ENCODE measurements at places on chromosomes 7 and 10.

DNA sequence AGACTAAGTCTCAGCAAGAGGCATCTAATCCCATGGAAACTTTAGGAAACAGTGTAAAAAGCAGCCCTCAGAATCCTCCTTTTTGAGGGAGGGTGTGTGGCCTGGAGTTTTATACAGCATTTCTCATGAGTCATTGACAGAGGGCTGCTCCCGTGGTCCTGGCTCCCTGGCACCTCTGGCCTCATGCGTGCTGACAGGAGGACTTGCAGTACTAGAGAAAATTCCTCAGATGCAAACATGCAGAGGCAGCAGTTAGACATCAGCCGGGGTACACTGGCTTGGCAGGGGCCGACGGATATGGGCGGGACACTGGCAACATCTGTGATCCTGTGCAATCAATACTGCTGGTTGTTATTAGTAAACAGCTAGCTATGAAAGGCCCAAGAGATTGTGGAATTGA is 925.1 kb upstream of the CELF2 start:
- no peak for DNase-seq

DNA sequence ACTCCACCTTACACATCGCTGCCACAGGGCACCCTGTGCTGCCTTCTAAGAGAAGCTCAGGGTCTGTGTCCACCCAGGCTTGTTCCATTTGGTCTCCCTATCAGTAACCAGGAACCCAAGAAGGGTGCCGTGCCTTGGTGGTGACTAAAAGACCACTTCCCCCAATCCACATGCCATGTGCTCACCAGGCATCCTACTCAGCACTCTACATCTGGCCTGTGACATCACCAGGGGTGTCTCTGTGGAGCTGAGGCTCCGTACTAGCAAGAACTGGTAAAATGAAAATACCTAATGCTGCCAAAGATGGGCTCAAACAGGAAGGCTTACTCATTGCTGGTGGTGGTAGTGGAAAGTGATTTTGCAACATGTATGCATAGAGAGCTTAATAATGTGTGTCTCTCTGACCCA is 19.0 kb upstream of the C10orf71 start:
- no peak for DNase-seq

DNA sequence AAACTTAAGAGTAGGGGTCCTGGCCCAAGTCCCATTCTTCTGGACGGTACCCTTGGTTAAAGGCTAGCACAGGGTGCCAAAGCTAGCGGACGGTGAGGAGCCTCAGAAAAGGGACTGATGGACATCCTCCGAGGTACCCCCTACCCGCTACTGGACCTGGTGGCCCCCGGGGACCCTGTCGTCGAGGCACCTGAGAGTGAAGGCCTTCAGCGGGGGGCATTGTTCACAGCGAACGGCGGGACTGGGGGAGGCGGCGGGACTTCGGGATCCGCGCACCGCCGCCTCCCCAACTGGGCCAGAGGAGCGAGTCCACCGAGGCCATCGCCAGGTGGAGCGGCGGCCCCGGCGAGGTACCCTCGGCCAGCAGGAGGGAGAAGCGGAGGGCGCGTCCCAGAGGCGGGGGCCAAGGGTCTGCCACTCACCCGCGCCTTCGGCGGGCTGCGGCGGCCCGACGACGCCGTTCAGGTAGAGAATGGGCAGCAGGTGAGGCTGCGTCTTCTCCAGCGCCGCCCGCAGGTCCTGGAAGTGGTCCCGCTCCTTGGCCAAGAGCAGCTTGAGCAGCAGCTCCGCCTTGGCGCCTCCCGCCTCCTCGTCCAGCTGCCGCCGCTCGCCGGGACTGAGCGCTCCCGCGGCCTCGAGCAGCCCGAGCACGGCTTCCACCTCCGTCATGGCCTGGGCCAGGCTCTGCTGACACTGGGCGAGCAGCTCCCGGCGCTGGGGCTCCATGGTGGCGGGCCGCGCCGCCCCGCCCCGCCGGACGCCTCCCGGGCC is 575 bp downstream of the DLG5 start:
- no peak for DNase-seq

DNA sequence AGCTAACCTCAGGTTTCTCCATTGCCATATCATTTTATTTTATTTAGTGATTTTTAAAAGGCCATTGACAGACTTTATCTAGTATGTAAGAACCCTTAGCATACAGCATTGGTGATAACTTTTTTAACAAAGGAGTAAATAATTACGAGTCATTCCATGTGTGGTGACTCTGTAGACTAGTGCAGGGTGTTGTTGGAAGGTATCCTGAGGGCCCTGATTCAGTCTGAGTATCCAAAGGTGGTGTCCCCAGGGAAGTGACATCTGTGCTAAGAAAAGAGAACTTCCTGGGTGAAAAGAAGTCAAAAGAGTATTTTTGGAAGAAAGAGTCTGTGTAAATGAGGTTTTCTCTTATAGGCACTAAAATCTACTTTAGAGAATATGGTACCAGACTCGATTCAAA is 308.4 kb downstream of the C7orf25 start:
- DNase-seq, result no peak

- no peak for DNase-seq
Measured at GRCh38 chr10:63758080-63758479, 236.9 kb downstream of the REEP3 start.

GRCh38 chr10:119597405-119598186 is 832 bp upstream of the TIAL1 start:
- DNase-seq, result no peak

- no peak for DNase-seq
Measured at GRCh38 chr7:100486753-100487446, 3.2 kb downstream of the NYAP1 start.

DNA sequence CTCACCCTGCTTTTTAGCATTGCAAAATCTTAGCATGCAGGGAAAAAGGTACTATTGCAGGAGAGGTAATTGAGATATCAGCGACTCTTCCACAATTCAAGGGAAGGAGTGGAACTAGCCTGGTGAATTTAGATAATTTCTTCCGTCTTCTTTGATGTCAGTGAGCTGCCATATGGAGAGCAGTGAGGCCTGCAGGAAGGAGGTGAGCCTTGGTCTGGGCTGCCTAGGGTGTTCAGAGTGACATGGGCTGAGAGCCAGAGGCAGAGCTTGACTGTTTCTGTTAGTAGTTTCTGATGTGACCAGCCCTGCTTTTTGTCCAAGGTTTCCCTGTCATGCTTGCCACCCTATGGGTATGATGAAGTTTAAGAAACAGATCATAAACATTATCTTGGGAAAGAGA is 28.6 kb downstream of the KAT6B start:
- DNase-seq, result no peak

DNA sequence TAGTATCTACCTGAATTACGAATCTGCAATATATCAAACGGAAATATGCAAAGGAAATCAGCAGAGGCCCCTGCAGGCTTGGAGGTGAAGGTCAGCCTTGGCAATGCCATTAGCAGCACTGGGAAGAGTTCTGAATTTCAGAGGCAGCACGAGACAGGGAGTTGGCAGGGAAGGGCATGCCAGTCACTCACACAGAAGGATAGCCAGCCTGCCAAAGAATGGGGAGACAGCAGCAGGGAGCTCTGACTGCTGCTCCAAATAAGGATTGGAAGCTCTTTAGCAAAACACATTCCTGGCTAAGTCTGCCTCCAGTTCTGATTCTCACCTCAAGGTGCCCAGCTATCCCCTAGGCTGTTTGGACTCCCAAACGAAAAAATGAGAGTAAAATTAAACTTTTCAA is 188.0 kb downstream of the PDE1C start:
- no peak for DNase-seq

GRCh38 chr10:118475214-118475613 is 120.2 kb downstream of the PRLHR start:
- no peak for DNase-seq

DNA sequence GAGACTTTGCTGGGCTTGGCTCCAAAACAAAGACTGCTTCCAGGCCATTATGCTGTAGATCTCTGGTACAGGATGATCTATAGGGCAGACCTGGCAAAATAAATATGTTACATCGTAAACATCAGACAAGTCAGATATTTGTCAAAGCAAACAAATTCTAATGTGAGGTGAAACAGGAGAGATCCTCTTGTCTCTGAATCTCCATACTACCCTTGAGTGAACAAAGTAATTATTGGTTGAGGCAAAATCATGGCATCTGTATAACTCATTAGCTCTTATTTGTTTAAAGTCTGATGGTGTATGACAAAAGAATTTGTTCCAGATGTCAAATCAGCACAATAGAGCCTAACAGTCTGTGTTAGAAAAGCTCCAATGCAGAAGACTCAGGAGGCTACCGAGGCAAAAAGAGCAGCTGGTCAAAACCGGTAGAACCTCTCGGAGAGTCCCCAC is 1291.5 kb downstream of the TYW1 start:
- no peak for DNase-seq

GRCh38 chr10:58064714-58065528 is 202.8 kb downstream of the IPMK start:
- DNase-seq, result no peak

- DNase-seq, result no peak
Measured at GRCh38 chr7:26499315-26499897, 207.7 kb downstream of the SNX10 start.

GRCh38 chr7:32047075-32047474 is 23.1 kb downstream of the PDE1C start:
- DNase-seq, result no peak

- DNase-seq, result no peak
Measured at GRCh38 chr7:6385110-6385781, 62.5 kb downstream of the DAGLB start.

GRCh38 chr10:48900371-48900801 is 39.3 kb downstream of the LRRC18 start:
- no peak for DNase-seq

DNA sequence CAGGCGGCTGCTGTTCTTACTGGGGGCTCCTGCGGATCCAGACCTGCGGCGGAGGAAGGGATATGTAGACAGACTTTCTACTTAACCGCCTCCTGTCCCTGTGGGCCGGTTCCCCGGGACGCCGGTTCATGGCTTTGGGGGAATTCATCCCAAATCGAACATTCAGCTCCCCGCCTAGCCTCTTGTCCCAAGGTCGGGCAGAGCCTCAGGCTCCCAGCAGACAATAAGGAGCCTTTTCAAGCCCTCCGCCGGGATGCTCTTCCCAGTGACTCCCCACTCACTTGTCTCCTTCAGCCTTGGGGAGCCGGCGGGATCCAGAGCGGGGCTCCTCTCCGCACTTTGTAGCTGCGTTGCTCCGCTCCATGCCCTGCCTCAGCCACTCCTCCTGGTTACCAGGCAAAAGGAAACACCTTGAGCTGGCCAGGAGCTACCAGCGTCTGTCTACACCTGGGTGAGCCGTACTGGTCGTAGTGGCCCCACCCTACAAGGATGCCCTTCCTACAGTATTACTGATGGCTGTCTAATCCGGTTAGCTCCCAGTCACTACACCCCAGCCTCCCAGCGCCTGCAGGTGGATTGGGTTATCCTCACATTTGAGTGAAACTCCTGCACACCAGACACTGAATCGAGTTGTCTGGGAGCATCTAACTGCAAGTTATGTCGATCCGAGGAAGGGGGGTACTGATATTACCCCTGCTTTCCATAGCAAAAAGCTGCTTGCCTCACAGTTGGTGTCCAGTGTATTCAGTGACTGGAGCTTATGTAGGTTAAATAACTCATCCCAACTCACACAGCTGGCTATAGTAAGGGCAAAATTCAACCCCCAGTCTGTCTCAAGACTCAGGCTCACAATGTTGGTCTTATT is at the start of gene C10orf95:
Gene C10orf95 (minus strand): TSS at position 439 of the 865 bp plus-strand sequence. CDS start 450 bp downstream, outside the sequence.
- no peak for DNase-seq

DNA sequence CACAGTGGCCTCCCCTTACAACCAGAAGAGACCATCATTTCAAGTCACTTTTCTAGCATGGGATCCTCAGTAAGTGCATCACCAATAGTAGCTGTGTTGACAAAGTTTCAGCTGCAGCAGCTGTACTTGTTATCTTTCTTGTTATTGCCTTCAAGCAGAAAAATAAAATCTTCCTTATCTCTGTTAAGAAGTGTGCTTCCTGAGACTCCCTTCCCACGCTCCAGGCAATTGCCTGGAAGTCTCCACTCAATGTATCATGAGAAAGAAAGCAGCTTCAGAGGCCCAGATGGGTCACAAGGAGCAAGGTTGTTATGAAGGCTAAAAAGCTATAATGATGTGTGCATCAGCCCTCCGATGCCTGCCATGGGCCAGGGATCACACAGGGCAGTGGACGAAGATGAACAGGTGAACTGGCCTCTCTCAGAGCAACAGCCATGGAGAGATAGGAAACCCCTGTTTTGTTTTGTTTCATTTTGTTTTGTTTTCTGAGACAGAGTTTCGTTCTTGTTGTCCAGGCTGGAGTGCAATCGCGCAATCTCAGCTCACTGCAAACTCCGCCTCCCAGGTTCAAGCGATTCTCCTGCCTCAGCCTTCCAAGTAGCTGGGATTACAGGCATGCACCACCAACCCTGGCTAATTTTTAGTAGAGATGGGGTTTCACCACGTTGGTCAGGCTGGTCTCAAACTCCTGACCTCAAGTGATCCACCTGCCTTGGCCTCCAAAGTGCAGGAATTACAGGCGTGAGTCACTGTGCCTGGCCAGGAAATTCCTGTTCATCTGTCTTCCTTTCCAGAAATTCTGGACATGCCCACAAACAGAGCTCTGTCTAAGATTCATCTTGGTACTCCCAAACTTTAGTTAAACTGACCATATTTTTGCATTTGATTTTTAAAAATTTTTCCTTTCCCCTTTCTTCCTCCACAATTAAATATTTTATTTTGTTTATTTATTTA is 340.5 kb downstream of the TNS3 start:
- no peak for DNase-seq

GRCh38 chr10:26855186-26855585 is 5.6 kb downstream of the ABI1 start:
- DNase-seq, result no peak

GRCh38 chr7:145909991-145910513 is 206.5 kb upstream of the CNTNAP2 start:
- no peak for DNase-seq

- no peak for DNase-seq
Measured at GRCh38 chr7:136015638-136016037, 38.5 kb upstream of the MTPN start.

DNA sequence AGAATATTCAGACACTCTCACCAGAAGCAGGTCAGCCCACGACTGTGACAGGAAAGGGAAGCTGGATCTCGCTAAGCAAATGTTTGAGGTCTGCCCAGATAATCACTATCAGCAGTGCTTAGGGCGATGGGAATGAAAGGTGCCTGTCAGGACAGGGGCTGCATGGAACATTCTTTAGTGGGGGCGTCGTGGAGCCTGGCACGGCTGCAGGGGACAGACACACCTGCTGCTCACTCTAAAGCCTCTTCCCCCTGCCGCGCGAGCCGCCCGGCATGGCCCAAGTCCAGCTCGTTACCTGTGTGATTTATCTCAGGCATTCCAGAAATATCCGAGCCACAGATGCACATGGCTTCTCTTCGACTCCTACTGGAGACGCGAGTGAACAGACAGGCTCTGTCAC is 235.5 kb downstream of the GLRX3 start:
- no peak for DNase-seq

DNA sequence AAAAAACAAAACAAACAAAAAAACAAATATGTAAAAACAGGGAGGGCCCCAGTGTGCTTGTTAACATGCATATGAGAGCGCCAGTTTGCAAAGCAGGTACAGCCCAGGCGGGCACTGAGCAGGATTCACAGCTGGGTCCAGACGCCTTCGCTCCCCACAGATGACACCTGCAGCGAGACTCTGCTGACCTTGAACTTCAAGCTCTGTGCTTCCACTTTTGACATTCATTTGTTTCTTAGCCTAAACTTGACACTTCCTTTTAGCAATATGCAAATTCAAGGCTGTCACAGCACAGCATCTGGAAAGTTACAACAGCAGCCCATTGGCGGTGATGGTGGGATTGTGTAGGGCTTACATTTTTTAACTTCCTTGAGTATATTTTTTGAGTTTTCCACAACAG is 88.8 kb upstream of the TNS3 start:
- no peak for DNase-seq

- DNase-seq, result no peak
Measured at GRCh38 chr7:131161103-131161502, 166.6 kb upstream of the MKLN1 start.

GRCh38 chr7:127629268-127629854 is 11.4 kb upstream of the PAX4 start:
- DNase-seq, result no peak

Measured in CD4-positive, alpha-beta memory T cell (primary cell).